Foreskin keratinocyte (primary cell): ENCODE measurements at places on chromosomes 7 and 10. TPM values are rescaled to one million over a fixed set of nuclear protein-coding genes. Genes with fewer than 3 reads are reported as not detected.

The ZNF503 gene
- 5.1 and 5.7 TPM in 2 replicates for total RNA-seq

GRCh38 chr10:103802637-103803353, 52.6 kb downstream of the SH3PXD2A start:
- peak; percentile 62 for DNase-seq

- DNase-seq, result peak; percentile 37
These were observed 704.9 kb upstream of the LRRN3 start for GRCh38 chr7:110386006-110386405.

- no peak for DNase-seq
These were observed 818.3 kb downstream of the MAGI2 start for GRCh38 chr7:78635026-78635793.

The MRPS17 gene
- 16.6 and 19.1 TPM in 2 replicates for total RNA-seq

GRCh38 chr10:91891125-91892001, 17.9 kb downstream of the FGFBP3 start:
- DNase-seq, result no peak

DNA sequence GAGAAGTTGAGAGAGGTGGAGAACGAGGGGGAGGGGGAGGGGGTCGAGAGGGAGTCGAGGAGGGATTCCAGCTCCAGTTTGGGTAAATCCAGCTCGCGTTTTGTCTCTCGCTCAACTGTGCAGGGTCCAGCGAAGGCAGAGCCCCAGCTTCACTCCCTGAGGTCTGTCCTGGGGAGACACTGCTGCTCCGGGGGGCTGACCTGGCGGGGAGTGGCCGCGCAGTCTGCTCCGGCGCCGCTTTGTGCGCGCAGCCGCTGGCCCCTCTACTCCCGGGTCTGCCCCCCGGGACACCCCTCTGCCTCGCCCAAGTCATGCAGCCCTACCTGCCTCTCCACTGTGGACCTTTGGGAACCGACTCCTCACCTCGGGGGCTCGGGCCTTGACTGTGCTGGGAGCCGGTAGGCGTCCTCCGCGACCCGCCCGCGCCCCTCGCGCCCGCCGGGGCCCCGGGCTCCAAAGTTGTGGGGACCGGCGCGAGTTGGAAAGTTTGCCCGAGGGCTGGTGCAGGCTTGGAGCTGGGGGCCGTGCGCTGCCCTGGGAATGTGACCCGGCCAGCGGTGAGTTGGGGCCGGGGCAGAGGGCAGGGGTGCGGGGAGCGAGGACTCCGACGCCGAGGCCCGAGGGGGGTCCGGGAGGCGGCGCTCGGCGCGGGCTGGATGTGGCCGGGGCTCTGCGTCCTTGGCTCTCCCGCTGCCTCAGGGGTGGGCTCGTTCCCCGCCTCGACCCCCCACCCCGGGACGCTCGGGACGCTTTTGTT, at the start of gene TET1:
TSS of gene TET1 (plus strand) at position 152 of the 757 bp plus-strand sequence. CDS start 12,002 bp downstream, outside the sequence.
- DNase-seq, result peak; percentile 12

The MMP21 gene
- not detected in 2 replicates for total RNA-seq

GRCh38 chr7:94972296-94972695, 64.9 kb downstream of the PPP1R9A start:
- no peak for DNase-seq

GRCh38 chr7:521221-522070, 1.8 kb upstream of the PDGFA start:
- no peak for DNase-seq

DNA sequence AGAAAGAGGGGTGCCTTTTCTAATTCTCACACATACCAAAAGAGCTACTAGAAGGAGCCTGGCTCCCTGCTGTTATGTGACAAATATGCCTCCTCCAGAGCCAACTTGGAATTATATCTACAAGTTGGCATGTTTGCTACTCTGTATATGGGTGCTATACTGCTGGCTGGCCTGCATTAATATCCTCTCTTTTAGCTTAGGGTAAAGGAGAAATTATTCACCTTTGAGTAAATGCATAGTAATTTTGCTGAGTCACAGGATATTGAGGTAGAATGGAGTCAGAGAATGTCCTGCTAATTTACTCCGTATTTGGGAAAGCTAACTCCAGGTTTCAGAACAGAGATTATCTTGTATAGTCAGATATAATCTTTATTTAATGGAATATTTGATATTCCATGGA, 24.2 kb upstream of the LIPN start:
- peak; percentile 60 for DNase-seq

DNA sequence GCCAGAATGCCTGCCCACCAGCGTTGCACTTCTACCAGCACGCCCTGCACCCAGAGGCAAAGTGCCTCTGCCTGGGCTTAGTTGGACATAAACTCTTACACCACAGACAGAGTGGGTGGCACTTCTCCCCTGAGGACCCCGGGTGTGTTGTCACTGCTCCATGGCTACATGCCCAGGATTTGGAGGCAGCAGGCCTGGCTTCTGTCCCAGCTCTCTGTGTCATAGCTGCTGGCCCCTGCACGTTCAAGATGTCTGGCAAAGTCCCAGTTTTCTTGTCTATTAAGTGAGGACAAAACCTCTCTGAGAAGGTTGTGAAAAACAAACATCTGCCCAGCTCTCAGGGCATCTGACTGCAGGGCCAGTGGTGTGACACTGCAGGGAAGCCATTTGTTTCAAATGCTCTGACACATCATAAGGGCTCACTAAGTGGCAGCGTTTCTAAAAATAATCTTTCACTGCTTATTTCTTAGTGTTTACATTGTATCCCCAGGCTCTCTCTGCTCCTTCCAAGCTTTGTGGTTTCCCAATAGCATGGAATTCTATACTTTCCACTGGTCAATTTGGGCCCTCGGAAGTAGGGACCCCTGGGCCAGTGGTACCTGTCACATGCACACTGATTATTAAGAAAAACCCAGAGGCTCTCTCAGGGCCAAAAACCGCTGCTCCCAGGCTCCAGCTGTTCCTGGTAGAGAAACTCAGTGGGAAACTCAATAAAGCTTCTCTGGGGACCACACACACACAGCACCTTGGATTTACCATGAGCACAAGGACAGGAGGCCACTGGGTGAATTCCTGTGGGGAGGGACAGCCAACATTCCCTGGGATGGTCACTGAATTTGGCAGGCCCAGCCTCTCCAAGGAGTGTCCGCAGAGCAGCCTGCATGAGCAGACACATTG, 86.2 kb upstream of the ANLN start:
- peak; percentile 66 for DNase-seq

The NME8 gene
- total RNA-seq, result not detected in 2 replicates

DNA sequence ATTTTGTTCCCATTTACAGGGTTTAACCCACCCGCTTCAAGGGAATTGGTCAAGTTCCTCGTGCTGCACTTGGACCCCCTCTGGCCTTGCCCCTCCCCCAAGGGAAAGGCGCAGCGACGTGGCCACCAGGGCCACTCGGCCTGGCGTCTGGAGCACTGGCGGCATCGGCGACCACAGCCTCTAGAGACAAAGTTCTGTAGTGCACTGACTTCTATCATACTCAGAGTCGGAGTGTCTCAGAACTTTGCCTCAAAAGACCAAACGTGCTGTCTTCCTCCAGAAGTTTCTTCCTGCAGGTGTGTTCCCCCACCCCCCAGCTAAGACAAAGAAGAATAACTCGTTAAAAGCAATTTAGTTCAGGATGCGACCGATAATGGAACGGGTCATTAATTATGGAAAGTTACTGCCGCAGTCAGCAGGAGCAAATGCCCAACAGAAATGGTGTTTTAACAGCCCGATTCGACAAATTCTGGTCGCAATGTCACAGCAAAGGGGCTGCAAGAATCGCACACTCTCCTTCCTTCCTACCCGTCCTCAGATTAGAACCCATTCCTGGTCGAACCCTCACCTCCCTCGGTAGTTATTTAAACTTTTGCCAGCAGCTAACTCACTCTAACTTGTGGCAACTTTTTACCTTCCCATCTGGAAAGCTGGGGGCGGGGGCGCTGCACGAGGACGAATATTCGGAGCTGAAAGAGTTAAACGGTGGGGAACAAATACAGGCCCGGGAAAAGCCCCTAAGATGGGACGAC, 202.1 kb upstream of the NFE2L3 start:
- no peak for DNase-seq

DNA sequence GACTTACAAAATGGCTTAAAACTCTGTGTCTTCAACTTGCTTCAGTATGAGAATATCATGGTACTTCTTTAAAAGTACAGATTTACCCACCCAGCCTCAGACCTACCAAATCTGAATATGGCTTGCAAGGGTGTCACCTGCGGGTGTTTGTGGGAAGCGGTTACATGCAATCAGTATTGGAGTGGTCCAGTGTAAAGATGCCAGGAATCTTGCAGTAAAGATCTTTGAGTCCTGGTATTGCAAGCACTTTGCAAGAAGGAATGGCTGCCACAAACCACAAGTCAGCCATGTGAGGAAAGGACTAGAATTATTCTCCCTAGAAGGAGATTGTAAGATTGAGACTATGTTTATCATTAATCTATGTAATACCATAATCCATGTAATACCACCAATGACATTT, 115.1 kb downstream of the PON1 start:
- no peak for DNase-seq

DNA sequence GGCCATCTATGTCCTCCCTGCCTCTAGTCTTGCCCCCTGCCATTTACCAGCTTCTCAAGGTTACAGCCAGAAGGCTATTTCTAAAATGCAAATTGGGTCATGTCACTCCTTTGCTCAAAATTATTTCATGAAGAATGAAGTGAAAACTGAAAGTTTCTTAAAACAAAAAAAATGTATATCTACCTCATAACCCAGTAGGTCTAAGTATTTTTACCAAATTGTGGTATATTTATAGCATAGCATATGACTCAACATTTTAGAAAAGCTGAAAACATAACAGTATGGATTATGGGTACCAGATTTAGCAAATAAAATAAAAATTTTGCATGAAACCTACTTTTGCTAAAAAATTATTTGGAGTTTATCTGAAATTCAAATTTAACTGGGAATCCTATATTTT, 78.4 kb downstream of the SLC16A9 start:
- no peak for DNase-seq

DNA sequence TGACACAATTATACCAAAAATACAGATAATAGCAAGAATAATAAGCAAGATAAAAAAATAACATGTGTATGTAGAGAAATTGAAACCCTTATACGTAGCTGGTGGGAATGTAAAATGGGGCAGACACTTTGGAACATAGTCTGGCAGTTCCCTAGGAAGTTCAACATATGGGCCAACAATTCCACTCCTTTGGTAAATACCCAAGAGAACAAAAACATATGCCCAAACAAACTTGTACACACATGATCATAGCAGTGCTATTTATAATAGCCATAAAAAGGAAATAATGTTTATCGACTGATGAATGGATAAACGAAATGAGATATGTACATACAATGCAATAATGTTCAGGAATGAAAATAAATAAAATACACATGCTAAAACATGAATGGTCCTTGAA, 462.4 kb upstream of the SORCS1 start:
- no peak for DNase-seq

DNA sequence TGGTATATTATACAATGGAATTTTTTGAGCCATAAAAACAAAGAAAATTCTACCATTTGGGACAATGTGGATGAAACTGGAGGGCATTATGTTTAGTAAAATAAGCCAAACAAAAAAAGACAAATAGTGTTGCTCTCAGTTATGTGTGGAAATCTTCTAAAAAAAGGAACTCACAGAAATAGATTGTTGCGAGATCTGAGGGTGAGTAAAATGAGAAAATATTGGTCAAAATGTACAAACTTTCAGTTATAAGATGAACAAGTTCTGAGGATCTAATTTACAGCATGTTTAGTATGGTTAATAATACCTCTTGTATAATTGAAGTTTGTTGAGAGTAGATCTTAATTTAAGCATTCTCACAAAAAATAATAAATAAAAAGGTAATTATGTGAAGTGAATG, 291.2 kb downstream of the KIF20B start:
- no peak for DNase-seq

DNA sequence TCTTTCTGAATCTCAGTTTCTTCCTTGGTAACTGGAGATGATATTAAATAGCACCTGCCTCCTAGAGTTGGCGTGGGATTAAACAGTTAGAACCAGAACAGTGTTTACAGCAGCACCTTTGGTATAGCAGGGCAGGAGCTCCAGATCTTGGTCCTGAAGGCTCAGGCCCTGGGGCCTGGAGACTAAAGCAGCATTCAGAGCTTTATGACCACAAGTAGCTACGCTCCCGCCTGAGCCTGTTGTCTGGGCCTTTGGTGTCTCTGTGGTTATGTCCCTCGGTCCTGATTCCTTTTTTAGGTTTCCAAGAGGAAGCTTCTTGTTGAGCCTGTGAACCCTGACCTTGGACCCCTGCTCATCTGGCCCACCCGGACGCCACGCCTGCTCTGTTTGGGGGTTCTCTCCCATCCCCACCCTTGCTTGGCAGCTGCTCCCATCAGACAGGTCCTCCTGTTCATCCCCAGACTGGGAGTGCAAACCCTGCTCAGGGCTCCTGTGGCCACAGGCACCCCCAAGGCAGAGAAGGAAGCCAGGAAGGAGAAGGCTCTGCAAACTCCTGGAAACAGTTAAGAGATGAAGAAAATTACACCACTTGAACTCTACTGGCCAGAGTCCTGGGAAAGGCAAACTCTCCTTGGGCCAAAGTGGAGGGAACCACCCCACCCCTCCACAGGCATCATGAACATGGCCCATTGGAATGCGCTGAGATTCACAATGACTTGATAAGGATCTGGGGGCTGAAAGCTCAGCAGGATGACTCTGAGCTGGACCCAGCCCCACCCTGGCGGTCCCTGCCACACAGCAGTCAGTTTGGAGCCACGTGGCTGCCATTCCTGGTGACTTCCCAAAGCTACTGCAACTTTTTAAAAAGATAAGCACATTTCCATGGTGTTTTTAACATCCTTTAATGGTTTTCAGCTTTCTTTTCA, 50.1 kb upstream of the TMEM72 start:
- peak; percentile 11 for DNase-seq

- DNase-seq, result no peak
These were observed 63.2 kb downstream of the SMURF1 start for GRCh38 chr7:99080679-99081078.

The WNT8B gene
- total RNA-seq, result not detected in 2 replicates

DNA sequence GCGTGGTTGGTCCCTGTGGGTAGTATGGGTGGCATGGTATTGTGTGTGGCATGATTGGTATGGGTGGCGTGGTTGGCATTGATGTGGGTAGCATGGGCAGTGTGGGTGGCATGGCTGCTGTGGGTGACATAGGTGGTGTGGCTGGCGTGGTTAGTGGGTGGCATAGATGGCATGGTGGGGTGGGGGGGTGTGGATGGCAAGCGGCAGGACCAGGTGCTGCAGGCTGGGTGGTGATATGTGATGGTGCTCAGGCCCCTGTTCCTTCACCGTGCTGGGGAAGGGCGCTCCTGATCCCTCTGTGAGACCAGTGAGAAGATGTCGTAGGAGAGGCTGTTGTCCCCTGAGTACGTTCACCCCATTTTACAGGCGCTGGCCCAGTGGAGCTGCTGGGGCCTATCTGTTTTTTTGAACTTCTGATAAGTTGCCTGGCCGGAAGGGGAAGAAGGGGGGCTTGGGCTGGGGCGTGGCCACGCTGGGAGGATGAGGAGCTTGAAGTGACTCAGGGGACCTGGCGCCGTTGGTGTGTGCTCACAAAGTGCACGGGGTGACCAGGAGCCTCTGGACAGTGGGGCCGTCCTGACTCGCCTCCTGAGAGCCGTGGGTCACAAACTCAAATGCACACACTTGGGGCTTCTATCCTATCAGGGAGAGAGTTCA, 17.5 kb downstream of the INPP5A start:
- no peak for DNase-seq
